ENCODE measurements at places on chromosomes 3 and 15. TPM values are rescaled to one million over a fixed set of nuclear protein-coding genes. Genes with fewer than 3 reads are reported as not detected.

DNA sequence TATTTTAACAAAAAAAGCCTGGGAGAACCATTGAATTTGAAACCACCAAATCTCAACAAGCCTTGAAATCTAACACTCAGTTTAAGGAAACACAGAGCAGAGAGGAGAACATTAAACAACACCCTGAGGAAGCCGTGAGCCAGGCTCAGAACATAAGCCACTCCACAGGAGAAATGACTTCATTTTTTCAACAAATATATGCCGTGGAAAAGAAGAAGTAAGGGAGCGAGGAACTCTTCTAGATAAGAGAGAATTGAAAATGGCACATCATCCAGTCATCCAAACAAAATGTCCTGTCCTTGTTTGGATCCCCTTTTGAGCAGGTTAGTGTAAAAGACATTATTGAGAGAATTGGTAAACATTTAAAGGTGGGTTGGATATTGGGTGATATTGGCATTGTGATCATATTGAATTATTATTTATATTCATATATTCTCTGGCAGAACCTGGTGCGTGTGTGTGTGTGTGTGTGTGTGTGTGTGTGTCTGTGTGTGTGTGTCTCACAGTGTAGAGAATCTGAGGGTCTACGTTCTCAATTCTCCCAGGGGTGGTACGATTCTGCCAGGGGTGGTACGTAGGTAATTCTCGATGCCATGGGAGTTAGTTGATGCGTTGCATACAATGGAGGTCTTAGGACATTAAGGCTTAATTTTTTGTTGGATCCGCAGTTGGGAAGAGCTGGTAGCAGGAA lies 94.4 kb downstream of the ST6GAL1 start:
- no peak for DNase-seq

- DNase-seq = peak; percentile 49
Measured at GRCh38 chr3:47283591-47284364, 1.0 kb downstream of the KLHL18 start.

GRCh38 chr15:35445891-35446290 lies 100.1 kb downstream of the DPH6 start:
- no peak for DNase-seq

DNA sequence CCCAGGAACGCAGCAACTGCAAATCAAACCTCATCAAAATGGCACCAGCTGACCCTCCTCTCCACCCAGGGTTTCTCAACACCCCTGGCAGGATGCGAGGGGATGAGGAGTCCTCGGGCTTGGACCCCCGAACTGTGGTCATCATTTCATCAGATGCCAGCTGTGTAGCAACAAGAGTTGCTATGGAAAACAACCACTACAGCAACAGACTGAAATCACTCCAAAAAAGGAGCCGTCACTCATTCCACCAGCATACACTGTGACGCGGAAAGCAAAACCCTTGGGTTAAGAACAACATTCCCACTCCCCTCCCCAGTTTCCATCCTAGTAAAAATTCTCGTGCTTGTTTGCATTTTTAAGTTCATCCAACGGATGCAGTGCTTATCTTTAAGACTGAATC lies 40.1 kb downstream of the VGLL4 start:
- no peak for DNase-seq

- no peak for DNase-seq
Measured at GRCh38 chr3:42101481-42101880, 10.3 kb downstream of the TRAK1 start.

- no peak for DNase-seq
Measured at GRCh38 chr3:184350618-184351017, 10.8 kb downstream of the CLCN2 start.

GRCh38 chr3:197305854-197306253 lies 7.4 kb upstream of the DLG1 start:
- no peak for DNase-seq

- DNase-seq = no peak
Measured at GRCh38 chr3:171849617-171850319, 6.6 kb downstream of the TMEM212 start.

DNA sequence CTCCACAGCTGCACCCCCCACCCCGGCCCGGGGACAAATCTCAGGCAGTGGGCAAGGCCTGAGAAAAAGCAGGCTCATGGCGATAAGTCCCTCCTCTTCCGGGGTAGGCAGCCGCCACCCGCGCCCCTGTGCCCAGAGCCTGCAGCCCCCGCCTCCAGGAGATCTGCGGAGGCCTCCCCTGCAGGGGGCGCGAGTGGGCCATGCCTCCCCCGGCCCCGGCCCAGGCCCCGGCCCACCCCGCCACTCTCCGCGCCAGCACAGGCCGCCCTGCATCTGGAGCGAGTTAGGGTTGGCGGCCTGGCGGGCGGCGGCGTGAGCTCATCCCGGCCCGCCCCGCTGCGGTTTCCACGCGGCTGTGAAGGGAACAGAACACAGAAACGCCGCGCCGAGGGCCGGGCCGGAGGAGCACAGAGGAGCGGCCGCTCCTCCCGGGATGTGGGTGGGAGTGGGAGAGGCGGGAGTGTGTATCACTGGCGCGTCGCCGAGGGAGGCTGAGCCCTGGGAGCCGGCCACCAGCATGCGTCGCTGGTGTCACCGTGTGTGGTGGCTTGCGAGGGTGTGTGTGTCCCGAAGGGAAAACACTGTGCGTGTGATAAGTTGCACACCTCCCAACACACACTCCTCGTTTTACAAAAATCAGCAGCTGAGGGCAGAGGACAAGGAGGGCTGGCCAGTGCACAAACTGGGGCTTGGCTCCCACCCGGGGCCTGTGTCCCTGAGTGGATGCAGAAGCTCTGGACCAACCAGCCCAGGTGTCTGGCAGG lies 17.2 kb downstream of the MYL3 start:
- DNase-seq = peak; percentile 75

- DNase-seq = no peak
Measured at GRCh38 chr3:168186293-168186983, 90.7 kb upstream of the GOLIM4 start.

- no peak for DNase-seq
Measured at GRCh38 chr15:39597336-39597735, 16.5 kb downstream of the THBS1 start.

DNA sequence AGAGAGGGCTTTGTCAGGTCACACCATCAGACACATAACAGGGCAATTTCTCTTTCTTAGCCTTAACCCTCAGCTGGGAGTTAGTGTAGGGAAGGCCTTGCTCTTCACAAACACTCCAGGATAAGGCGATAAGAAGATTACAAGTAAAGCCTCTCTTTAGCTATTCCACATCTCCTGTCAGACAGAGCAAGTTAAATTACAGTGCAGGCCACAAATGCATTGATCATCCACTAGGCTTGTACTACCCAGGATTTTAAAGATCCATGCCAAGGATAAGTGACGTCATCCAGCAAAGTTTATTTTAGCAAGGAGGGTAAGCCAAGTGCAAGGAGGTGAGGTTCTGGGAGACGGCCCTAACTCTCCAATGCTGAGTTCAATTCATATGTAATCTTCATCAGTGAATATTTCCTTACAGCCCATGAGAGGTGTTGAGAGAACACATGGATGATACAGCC lies 890.6 kb upstream of the NR2F2 start:
- no peak for DNase-seq

The LDHAL6B gene
- total RNA-seq = not detected

The GP5 gene
- 0.42 TPM for total RNA-seq

The ACY1 gene
- total RNA-seq = 46.1 TPM

Data from CD8-positive, alpha-beta memory T cell (primary cell).